Activated CD4-positive, CD25-positive, alpha-beta regulatory T cell (primary cell): ENCODE measurements at places on chromosomes 11 and 22.

DNA sequence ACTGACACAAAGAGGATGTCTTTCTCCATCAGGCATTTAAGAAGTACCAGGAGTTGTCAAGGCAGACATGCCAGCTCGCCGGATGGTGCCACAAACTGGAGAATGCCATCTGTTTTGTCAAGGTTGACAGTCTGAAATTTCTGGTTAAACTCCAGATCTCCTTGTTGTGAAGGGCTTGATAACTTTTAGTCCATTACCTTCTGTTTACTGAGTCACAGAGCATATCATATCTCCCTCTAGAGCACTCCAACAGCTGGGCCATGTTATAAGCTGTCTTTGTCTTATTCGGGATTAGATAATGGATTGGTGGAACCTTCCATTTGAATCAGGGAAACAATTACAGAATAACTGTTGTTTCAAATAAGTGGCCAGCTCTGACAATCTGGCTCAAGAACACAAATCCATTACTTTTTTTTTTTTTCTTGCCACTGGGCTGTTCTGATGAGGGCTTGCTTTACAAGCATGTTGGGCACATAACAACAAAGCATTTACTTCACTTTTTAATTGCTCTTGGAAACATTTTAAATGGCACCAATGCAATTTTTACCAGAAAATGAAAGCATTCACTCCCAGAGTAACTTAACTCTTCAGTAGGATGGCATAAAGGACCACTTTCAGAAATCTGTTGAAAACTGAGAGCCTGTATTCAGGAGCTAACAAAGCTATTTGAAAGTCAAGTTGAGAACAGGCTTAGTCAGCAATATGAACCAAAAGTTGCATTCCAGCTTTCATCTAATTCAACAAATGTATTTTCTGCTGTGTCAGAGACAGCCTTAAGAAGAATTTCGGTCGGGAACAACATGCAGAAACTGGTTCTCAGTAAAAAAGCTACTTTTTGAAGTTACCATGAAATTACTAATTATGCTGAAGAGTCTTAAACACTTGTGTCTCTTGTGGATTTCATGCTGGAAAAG is 227.6 kb upstream of the PITPNB start:
- DNase-seq, result no peak

DNA sequence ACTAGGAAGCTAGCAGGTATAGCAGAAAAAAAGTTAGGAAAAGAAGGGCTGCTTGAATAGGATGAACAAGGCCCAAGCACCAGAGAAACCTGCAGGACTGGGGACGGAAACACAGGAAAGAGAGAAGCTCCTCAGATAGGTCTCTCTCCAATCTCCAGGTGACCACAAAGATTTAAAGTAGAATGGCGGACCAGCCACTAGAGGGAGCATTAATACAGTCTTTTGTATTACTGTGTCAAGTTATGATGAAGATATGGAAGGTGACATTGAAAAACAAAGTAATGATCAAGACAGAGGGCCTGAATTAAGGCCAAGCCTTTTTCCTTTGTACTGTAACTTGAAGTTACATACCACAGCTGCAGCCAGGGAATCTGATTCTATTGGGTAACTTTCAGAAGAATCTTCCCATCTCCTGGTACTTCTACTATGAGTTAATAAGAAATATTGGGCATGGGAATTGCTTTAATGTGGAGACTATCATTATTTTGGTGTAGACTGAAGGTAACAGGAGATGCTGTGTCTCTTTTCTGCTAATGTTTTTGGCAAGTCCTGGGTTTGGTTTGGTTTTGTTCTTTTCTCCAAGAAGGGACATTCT is 33.8 kb downstream of the OR2AG2 start:
- DNase-seq, result peak; percentile 25

GRCh38 chr11:35631891-35632290 is 13.6 kb downstream of the FJX1 start:
- no peak for DNase-seq

DNA sequence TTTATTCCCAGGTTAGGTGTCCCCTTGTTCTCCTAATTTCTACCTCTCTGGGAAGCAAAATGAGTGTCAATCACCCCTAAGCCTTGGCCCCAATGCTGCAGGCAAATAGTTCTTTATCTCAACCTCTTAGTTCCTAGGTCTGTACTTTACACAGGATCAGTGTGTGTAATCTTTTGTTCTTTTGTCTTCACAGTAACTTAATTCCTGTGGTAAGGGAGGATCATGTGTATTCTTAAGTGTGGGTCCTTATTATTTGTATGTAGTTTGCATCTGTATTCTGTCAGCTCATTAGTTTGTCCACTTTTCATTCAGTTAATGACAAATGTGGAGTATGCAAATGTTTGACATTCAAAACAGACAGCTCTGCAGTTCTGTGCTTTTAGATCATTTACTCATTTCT is 166.7 kb downstream of the FAT3 start:
- DNase-seq, result no peak

DNA sequence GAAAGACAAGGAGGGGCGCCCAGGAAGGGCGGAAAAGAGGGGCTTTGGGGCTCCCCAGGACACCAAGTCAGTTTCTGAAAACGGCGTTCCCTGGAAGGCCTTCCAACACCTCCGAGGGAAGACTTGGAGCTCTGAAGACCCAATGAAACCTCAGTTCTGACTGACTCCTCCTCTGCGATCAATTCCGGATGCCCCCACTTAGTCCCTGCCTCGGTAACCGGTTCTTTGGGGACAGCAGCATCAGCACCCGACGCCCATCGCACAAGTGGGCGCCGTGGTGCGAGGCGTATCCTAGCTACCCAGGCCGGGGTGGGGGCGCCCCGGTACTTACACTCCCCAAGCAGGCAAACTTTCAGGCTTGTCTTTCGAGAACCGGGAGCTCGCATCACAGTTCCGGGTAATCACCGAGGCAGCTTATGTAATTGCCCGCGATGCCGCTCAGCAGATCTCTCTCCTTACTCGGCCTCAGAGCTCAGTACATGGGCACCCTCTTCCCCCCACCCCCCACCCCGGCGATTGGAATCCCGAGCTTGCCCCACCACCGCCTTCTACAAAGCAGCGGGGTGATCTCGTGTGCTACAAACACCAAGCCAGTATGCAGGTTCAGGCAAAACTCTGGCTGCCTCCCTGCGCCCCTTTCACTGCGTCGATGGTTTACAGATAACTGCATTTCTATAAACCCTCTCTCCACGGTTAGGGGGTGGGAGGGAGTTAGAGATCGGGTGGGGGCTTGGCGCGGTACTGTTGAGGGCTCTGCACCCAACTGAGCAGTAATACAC is 2.0 kb downstream of the TENM4 start:
- DNase-seq, result no peak

GRCh38 chr11:131582021-131582525 is 211.7 kb downstream of the NTM start:
- no peak for DNase-seq

GRCh38 chr11:40235841-40236240 is 1223.6 kb downstream of the LRRC4C start:
- DNase-seq, result no peak

- no peak for DNase-seq
These were observed 14.9 kb downstream of the SCYL1 start for GRCh38 chr11:65539744-65540289.

DNA sequence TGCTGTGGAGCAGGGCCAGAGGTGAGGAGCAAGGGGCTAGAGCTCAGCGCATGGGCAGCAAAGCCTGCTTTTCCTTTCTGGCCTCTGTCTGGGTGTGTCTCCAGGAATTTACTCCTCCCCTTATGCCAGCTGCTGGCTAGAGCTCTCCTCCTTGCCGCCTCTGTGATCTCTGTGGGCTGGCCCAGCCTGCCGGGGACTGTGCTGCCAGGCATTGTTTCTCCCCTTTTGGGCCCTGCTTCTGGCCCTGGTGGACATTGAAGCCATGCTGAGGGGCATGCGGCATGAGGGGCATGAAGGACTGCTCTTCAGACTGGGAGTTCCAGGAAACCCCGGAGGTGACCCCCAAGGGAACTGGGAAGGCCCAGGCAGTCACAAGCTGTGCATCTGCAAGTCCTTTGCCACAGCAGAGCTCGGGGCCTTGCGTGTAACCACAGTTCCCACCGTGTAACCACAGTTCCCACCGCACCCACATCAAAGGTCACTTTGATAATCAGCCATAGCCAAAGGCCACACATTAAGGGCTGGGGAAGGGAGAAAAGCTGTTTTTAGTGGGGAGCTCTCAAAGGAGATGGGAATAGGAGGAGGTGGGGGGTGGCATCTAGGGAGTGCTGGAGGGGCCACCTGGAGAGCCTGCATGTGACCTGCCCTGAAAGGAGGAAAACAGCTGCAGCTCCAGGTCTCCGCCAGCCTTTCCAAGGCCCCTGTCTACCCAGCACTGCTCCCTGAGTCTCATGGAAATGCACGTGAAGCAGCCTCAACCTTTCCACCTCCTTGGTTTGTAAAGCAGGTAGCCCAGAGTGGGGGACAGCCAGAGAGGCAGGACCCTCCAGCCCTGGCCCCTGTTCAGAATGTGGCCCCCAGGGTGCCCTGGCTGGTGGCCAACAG is 62.3 kb downstream of the PPFIBP2 start:
- DNase-seq, result no peak

GRCh38 chr11:10497371-10498021 is 42.4 kb downstream of the AMPD3 start:
- DNase-seq, result no peak

DNA sequence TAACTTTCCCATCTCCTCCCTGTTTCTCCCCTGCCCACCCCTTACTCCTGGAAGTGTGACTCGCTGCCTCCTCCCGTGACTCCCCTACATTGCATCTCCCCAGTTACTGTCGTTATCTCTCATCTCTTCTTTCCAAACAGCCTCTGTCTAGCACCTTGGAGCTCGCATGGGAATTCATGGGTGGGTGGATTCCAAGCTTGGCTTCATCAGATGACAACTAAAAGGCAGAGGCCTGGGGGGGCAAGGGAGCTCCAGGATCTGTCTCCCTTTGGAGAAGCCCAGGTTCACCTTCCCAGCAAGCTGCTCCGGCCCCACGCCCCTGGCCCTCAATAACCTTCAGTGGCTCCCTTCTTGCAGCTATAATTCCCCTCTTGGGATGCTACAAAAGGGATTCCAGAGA is 6.9 kb upstream of the CCND1 start:
- DNase-seq, result no peak

DNA sequence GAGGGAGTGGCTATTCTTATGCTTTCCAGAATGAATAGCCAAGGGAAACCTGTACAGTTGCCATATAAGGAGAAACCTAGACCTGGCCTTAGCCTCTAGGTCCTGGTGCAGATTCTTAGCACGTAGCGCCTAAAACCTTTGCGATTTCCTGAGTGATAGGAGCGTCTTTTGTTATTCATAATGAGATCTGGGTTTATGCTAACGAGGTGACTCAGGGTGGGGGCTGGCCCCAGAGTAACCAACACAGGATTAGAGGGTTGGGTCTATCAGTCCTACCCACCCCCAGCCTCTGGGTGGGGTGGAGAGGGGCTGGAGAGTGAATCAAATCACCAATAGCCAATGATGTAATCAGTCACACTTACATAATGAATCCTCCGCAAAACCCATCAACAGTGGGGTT is 73.4 kb upstream of the PARVG start:
- DNase-seq, result no peak

DNA sequence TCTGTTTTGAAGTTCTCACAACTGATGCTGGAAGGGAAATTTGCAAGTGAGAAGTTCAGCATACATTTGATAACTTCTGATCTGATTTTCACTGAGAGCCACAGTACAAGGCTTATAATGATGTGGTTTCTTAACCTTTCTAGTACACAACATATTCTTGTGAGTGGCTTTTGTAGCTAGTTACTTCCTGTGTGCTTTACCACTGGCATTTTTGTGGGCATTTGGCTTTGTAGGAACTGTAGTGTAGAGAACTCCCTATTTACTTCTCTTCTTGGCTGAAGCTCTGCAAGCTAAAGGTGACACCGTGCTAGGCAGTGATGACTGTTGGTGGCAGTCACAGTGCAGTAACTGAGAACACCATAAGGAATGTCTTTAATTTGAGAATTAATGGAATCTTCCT is 14.9 kb downstream of the USP47 start:
- DNase-seq, result no peak

DNA sequence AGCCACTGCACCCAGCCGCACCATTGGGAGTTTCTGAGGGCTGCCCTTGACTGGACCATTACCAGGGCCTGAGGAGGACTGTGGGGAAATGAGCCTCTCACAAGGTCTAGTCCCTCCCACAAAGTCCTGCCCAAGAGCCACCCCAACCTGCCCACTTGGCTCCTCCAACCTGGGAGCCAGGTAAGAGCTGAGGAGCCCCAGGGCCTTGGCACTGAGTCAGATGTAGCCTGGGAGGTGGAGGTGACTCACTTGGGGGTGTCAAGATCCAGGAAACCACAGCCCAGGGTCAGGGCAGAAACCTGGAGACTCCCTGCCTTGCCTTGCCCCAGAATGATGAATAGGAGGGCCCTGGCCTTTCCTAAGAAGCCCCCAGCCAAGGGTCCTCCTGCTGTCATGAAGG is 25.8 kb upstream of the P2RY2 start:
- no peak for DNase-seq
